ENCODE measurements at places on chromosomes 11 and 22. TPM values are rescaled to one million over a fixed set of nuclear protein-coding genes. Genes with fewer than 3 reads are reported as not detected.

DNA sequence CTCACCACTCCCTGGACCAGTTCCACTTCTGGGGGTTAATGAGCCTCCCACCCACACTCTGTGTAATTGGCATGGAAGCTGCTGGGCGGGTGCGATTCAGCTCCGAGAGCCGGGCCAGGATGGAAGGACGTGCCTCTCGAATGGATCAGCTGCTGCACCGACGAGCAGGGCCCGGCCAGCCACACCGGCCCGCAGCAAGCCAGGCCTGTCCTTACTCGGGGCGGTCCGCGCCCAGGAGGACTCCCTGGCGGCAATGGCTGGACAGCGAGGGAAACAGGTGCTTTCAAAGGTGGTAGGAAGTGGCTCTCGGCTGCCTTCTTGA lies 4.3 kb upstream of the SHISAL1 start:
- peaks cover 96% of the 10 kb centered on the region for H3K27me3 ChIP-seq
- H3K4me3 ChIP-seq = no peak overlapping the region
- H3K27ac ChIP-seq = no peak overlapping the region
- no peaks in the 10 kb centered on the region for H3K4me1 ChIP-seq

DNA sequence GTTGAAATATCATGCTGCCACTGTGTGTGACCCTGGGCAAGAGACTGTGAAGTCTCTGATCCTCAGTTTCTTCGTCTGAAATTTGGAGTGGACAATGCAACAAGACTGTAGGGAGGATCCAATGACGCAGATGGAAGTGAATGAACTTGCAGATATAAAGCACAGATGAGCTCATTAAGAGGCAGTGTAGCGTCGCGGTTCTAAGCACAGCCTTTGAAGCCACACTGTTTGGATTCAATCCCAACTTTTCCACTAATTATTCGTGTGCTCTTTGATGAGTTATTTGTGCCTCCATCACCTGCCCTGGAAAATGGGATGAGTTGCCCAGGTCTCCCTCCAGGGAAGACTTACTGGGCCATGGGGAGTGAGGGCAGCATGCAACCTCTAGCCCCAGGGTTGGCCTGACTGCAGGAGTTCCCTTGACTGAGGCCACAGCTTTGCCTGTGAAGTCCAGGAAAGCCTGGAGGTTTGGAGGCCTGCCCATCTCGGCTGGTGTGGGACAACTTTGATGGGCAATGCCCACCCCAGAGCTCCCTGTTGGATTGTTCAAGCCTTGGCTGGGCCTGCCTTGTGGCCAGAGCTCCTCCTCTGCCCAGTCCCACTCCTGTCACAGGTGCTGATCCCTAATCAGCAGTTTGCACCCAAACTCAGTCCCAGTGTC lies 266.0 kb upstream of the B3GAT1 start:
- H3K36me3 ChIP-seq = no peaks in the 10 kb centered on the region
- no peaks in the 10 kb centered on the region for H3K27me3 ChIP-seq
- DNase-seq = no peak
- no peak overlapping the region for H3K4me3 ChIP-seq

DNA sequence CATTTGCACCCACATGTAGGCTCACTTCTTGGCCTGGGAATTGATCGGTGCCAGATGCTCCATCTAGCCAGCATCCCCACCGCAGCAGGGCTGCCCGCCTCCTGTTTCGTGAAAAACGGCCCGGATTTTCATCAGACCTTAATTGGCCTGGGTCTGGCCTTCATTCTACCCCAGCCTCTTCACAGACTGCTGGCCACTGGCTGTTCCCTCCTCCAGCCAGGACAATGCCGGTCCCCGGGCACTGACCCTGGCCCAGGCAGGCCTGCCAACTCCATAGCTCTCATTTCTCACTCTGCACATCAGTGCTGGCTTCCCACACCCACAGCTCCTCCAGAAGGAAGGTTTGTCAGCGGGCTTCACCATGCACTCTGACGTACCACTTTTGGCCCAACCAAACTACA lies 27.9 kb downstream of the TIMP3 start:
- H3K27me3 ChIP-seq = no peaks in the 10 kb centered on the region
- peaks cover 96% of the 10 kb centered on the region for H3K4me1 ChIP-seq
- H3K4me3 ChIP-seq = no peak overlapping the region

DNA sequence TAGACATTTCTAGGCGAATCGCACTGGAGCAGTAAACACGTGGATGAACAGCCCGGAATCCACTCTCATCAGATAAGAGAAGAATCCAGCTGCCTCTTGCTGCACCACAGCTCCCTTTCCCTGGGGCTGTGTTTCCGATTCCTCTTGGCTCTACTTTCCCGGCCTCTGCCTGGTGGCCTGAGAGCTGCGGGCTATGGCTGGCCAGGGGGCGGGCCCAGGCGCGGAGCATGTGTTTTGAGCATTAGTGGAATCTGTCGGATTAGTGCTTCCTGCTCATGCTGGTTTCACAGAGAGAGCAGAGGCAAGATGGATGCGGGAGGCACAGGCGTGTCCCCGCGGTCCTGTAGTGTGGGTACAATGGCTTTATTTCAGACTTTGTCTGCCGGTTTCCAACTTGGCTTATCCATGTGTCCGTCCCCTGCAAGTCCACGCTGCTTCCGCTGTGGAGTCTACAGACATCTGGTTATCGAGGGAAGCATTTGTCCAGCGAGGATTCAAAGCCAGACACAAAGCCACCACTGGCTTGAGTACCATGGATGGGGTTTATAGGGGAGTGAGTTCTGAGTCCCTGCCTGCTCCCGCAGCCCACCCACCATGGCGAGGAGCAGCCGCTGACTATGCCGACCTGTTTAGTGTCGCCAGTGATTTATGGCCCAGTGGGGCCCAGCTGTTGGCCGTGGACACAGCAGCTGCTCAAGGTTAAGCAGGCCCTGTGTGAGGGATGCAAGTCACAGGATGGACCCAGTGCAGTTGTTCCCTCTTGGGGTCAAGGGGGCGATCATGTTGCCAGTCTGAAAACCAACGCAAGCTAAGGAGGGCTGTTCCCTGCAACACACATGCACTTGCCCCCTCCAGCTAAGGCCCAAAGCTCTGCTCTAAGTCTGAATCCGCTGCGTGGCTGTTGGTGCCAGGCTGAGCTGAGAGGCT lies 43.3 kb upstream of the EP300 start:
- H3K27me3 ChIP-seq = no peaks in the 10 kb centered on the region
- H3K36me3 ChIP-seq = no peaks in the 10 kb centered on the region
- H3K4me1 ChIP-seq = no peaks in the 10 kb centered on the region
- H3K27ac ChIP-seq = peak overlapping the region; percentile 2
- peak overlapping the region; percentile 17 for H3K4me3 ChIP-seq

UBQLNL gene
- not detected for total RNA-seq

NXPE4 gene
- total RNA-seq = not detected

Measured in esophagus squamous epithelium (tissue), 5 donors.